Hippocampal formation (tissue), 2 donors: ENCODE measurements at places on chromosomes 13 and 19.

DNA sequence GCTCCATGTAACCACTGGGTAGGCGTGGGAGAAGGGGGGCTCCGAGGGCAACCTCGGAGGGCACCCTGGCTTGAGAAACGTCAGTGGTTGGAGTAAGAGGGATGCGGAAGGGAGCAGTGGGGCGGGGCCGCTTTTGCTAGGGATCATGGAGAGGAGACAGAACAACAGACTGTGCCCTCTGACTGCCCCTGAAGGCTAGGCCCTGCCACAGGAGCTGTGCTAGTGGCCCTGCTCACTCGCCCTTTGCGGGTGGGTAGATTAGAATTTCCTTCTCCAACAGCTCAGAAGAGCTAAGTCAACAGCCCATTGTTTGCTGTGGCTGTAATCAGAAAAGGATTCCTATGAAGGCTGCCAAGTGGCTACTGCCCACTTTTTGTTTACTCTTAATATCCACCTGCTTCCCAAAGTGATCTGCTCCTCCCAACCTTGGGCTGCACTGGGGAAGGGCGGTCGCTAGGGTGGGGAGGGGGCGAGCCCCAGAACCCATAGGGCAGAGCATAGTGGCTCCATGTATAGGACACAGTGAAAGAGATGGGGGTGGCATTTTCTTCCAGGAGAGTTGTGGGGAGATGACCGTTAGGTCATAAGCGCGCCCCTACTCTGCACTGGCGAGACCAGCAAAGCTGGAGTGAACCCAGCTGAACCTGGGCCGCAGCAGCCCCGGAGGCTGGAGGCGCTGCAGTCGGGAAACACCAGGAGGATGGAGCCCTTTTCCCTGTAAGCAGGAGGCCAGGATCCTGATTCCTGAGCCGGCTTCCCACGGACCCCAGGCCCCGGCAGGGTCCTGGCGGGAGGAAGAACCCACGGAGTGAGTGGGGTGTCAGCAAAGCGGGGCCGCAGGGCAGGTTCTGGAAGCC, 1.9 kb upstream of the C1QTNF9 start:
- DNase-seq: no peak

- no peak for DNase-seq
Measured at GRCh38 chr13:112714376-112715174, 24.7 kb downstream of the ATP11A start.

GRCh38 chr13:42190529-42190928, 81.4 kb upstream of the AKAP11 start:
- no peak for DNase-seq

GRCh38 chr13:23790577-23791170, 98.5 kb downstream of the MIPEP start:
- no peak for DNase-seq

GRCh38 chr19:8253678-8254077, 44.5 kb downstream of the CERS4 start:
- no peak for DNase-seq

DNA sequence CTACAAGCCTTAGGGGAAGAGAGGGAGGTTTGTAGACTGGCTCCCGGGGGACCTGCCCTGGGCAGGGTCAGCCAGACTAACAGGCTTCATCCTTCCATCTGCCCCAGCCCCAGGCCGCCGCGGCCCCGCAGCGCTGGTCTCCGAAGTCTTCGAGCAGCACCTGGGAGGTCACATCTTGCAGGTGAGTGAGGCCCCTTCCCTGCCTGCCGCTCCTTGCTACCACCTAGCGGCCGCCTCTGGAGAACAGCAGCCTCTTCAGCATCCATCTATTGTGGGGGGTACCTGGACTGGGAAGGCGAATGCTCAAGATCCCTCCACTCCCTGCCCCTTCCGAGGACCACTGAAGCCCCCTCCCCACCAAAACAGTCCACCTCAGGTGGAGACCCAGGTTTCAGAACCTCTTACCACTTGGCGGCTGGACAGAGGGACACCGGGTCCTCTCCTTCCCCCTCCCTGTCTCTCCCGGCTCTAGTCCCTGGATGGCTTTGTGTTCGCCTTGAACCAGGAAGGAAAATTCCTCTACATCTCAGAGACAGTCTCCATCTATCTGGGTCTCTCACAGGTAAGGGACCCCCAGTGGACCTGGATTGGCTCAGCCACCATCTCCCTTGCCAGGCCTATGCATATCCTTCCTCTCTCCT, 12.7 kb downstream of the NPAS1 start:
- no peak for DNase-seq
